ENCODE measurements at places on chromosomes 7 and 10.

DNA sequence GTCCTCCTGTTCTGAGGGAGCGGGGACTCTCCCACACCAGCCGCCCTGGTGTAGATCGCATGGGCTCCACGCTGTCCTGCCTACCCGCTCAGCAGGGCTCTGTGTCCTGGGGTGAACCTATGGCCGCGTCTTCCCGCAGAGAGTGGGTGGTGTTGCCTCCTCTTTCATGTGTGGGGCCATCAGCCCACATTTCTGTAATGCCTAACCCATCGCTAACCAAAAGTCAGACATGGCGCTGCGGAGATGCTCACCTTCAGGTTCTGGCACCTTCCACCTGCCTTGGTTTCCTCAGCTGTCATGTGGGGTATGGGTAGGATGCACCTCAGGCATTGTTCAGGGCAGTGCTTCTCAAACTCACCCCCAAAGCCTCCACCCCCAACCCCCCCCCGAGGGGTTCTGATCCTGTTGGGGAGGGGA is 50.5 kb upstream of the CAMK2B start:
- no peak for DNase-seq
- H3K36me3 ChIP-seq, result no peaks in the 10 kb centered on the region
- no peak overlapping the region for H3K27ac ChIP-seq
- peaks cover 4% of the 10 kb centered on the region for H3K27me3 ChIP-seq

DNA sequence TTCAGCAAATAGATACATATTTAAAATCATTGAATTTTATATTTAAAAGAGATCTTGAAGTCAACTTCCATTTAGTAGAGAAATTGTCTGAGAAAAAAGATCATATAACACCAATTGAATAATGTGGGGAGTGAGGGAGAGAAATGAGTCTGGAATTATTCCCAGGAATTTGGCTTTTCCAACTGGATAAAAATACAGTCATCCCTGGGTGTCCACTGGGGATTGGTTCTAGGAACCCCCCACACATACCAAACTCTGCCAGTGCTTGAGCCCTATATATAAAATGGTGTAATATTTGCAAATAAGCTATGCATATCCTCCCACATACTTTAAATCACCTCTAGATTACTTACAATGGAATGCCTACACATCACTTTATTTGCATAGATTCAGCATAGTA is 162.8 kb upstream of the SEMA3C start:
- H3K4me3 ChIP-seq, result no peak overlapping the region
- no peak overlapping the region for H3K27ac ChIP-seq
- H3K4me1 ChIP-seq, result no peaks in the 10 kb centered on the region
- no peaks in the 10 kb centered on the region for H3K36me3 ChIP-seq
- DNase-seq, result no peak

DNA sequence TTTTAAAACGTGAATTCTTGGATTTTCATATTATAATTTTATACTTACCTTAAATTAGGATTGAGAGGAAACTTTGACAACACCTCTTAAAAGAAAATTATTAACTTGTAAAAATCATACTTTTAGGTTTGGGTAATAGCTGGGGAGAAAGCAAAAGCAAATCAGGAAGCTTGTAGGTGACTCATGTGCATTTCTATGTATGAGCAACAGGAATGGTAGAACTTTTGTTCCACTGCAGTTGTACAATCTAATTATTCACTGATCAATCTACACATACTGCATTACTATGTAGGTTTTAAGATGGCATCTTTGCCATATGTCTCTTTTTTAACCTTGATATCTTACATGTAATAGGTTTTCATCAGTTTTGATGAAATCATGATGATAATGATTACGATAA is 223.2 kb downstream of the PRKG1 start:
- no peak overlapping the region for H3K27ac ChIP-seq
- H3K36me3 ChIP-seq, result no peaks in the 10 kb centered on the region
- H3K27me3 ChIP-seq, result peaks cover 3% of the 10 kb centered on the region
- no peak overlapping the region for H3K4me3 ChIP-seq

DNA sequence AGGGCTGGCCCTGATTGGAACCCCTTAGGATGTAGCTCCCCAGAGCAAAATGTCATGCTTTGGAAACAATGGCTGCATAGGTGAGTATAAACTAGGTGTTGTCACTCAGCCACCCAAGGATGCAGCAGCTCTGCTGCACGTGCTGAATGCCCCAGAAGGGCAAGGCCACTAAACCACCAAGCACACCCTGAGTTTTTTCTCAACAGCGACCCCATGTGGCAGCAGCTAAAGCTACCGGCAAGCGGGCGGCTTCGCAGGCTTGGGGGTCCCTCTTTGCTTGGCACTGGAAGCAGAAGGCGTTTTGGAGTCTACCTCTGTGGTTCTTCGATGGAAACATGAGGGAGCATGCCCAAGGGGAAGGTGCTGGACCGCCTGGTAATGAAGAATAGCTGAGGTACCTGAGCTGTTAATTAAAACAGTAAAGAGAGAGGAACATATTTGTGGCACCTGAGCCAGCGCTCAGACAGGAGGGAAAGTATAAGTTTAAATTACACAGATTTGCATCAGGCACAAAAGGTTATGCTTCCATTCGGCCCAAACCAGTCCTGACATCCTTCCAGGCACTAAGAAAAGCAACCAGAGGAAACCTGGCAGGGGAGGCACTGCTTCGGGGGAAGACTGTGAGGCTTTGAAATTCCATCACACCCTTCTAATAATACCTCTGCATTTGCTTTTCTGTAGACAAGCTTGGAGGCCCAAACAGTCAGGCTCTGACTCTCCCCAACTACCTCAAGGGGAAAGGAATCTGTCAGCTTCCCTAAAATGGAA is 152.1 kb downstream of the GFRA1 start:
- H3K36me3 ChIP-seq, result no peaks in the 10 kb centered on the region
- no peaks in the 10 kb centered on the region for H3K4me1 ChIP-seq
- no peak for DNase-seq

- H3K27me3 ChIP-seq, result peaks cover under 1% of the 10 kb centered on the region
- DNase-seq, result no peak
- H3K36me3 ChIP-seq, result no peaks in the 10 kb centered on the region
- no peak overlapping the region for H3K4me3 ChIP-seq
- no peak overlapping the region for H3K27ac ChIP-seq
- no peaks in the 10 kb centered on the region for H3K4me1 ChIP-seq
Measured at GRCh38 chr7:134255814-134256213, 60.9 kb downstream of the SLC35B4 start.

DNA sequence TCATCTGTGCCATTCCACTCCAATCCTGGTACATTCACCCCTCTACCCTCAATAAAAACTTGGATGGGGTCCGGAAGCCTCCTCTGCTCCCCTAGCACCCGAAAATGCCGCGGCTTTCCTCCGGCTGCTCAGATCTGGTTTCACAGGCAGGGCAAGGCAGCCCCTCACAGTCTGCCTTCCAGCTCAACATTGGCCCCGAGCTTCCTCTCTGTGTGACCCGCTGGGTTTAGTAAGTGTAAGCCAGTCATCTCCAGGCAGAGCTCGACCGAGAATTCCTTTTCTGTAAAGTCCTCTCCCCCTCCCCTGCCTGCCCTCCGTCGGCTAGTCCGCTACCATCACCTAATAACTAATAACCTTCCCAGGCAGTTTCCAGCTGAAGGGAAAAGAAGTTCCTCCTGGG is 3.4 kb downstream of the INHBA start:
- H3K27me3 ChIP-seq, result peaks cover 23% of the 10 kb centered on the region
- peaks cover 7% of the 10 kb centered on the region for H3K4me1 ChIP-seq

DNA sequence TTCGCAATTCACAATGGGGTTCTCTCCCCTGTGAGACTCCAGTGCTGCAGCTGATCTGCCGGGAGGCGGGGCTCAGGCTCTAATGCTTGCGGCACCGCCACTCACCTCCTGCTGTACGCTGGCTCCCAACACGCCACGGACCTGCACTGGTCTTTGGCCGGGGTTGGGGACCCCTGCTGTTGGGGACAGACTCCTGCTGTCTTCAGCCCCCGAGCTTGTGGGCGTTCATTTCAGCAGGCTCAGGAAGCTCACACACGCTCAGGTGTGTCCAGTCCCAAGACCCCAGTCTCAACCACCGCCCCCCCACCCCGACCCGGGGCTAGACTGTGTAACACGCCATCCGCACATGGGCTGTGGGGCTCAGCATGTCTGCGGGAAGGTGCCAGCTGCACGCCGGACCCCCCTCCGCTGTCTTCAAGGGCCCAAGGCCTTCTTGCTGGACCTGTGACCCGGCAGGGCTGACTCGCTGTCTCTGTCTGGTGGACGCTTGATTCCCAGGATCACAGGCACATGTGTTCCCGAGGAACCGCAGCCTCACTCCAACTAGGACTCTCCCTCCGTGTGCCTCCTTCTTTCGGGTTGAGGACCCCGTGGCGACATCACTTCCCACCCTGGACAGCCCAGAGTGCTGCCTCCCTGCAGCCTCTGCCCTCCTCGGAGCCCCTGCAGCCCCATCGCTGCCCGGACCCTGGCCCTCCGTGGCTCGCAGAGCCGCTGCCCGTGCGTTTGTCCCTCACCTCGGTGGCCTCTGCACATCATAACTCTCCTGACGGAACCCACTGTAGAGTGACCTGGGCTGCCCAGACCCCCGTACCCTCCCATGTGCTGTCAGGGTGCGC is 106.4 kb downstream of the DNAJB6 start:
- no peaks in the 10 kb centered on the region for H3K4me1 ChIP-seq
- DNase-seq, result no peak
- no peak overlapping the region for H3K27ac ChIP-seq
- peaks cover 2% of the 10 kb centered on the region for H3K27me3 ChIP-seq
- no peaks in the 10 kb centered on the region for H3K36me3 ChIP-seq

DNA sequence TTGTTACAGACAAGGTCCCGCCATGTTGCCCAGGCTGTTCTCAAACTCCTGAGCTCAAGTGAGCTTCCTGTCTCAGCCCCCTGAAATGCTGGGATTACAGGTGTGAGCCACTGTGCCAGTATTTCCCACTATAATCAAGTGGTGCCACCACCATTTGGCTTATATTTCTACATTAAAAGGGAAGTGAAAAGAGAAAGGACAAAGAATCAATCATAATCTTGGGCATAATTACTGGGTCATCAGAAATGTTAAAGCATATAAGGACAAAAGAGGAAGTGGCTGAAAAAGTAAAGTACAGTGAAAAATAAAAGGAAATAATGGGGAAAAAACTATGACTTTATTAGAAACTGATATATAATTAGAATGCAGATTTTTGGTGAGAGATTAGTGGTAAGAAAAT is 25.7 kb upstream of the ENTPD1 start:
- no peaks in the 10 kb centered on the region for H3K36me3 ChIP-seq
- no peak for DNase-seq
- H3K4me1 ChIP-seq, result no peaks in the 10 kb centered on the region
- no peak overlapping the region for H3K4me3 ChIP-seq

DNA sequence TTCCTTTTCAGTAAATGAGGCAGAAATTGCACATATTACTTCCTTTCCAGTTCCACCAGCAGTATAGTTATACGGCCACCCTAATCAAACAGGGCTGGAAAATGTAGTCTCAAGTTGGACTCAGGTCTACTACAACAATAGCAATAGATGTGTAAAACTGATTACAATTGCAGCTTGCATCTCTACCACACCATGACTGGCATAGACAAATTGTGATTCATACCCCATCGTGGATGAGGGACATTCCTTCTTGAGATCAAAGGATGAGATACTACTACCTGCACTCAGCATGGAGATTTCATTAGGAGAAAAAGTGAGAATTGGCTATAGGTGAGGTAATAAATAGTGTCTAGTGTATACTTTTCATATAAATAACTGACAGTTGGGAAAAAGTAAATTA is 1220.8 kb downstream of the TYW1 start:
- no peaks in the 10 kb centered on the region for H3K4me1 ChIP-seq
- no peak for DNase-seq
- H3K36me3 ChIP-seq, result no peaks in the 10 kb centered on the region
- no peak overlapping the region for H3K4me3 ChIP-seq
- H3K27ac ChIP-seq, result no peak overlapping the region
- no peaks in the 10 kb centered on the region for H3K27me3 ChIP-seq

DNA sequence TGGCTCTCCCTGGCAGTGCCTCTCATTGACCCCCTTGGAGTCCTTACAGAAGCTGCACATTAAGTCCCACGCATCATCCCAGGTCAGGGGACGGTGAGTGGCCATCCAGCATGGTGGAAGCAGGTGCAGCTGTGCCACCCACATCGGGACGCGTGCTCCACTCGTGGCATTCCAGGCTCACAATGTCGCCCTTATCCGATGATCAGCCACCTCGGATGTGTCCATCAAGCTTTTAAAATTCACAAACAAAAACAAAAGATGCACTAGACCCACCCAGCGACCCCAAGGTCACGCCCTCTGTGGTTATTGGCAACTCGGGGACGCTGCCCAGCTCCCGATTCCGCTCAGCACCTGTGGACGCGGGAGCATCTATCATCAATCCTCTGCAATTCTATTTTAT is 530.9 kb downstream of the PTPRN2 start:
- no peaks in the 10 kb centered on the region for H3K4me1 ChIP-seq
- H3K36me3 ChIP-seq, result no peaks in the 10 kb centered on the region
- DNase-seq, result no peak

DNA sequence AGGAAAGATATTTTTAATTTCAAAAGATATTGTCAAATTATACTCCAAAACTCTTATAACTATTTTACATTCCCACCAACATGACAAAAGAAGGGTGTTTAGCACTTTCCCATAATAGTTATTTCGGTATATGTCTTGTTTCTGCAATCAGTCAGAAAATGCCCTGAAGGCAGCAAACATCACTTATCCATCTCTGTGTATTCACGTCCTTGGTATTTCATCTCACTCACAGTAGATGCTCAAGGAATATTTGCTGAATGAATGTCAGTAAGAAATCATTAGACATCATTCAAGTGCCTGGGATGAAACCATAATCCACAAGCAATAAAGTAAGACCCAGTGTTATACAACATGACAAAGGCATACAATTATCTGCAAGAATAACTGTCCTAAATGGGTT is 112.7 kb downstream of the GFRA1 start:
- peaks cover 2% of the 10 kb centered on the region for H3K27me3 ChIP-seq
- no peak overlapping the region for H3K27ac ChIP-seq

DNA sequence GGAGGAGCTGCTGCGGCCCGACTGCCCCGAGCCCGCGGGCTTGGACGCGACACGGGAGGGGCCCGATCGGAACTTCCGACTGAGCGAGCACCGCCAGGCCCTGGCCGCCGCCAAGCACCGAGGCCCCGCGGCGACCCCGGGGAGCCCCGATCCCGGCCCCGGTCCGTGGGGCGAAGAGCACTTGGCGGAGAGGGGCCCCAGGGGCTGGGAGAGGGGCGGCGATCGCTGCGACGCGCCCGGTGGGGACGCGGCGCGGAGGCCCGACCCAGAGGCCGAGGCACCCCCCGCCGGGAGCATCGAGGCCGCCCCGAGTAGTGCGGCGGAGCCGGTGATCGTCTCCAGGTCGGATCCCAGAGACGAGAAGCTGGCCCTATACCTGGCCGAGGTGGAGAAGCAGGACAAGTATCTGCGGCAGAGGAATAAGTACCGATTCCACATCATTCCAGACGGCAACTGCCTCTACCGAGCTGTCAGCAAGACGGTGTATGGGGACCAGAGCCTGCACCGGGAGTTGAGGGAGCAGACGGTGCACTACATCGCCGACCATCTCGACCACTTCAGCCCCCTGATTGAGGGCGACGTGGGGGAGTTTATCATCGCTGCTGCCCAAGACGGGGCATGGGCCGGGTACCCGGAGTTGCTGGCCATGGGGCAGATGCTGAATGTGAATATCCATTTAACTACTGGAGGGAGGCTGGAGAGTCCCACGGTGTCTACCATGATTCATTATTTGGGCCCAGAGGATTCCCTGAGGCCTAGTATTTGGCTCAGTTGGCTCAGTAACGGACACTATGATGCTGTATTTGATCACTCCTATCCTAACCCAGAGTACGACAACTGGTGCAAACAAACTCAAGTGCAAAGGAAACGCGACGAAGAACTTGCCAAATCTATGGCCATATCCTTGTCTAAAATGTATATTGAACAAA is 1.4 kb downstream of the OTUD1 start:
- peaks cover 6% of the 10 kb centered on the region for H3K36me3 ChIP-seq
- peaks cover 41% of the 10 kb centered on the region for H3K4me1 ChIP-seq
- peaks cover 16% of the 10 kb centered on the region for H3K27me3 ChIP-seq
- peak overlapping the region; percentile 88 for H3K4me3 ChIP-seq
- peak overlapping the region; percentile 81 for H3K27ac ChIP-seq

All from immature natural killer cell (primary cell).